Cortex of kidney (tissue), 1 donor: ENCODE measurements at places on chromosomes 4 and X.

DNA sequence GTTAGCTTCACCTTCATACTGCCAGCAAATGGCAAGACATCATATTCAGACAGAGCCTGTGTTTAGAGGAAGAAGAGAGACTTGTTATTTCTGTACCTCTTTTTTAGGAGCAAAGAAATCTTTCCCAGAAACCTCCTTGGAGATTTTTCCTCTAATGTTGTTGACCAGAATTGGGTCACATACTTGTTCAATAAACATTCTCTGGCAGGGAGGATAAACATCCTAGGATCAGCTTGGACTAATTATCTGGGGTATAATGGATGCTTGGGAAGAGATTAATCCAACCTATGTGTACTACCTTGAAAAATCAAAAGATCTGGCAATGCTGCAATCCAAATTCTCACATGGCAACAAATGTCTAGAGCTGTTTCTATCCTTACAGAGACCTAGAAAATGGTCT, 8.4 kb upstream of the PRSS12 start:
- DNase-seq = no peak

DNA sequence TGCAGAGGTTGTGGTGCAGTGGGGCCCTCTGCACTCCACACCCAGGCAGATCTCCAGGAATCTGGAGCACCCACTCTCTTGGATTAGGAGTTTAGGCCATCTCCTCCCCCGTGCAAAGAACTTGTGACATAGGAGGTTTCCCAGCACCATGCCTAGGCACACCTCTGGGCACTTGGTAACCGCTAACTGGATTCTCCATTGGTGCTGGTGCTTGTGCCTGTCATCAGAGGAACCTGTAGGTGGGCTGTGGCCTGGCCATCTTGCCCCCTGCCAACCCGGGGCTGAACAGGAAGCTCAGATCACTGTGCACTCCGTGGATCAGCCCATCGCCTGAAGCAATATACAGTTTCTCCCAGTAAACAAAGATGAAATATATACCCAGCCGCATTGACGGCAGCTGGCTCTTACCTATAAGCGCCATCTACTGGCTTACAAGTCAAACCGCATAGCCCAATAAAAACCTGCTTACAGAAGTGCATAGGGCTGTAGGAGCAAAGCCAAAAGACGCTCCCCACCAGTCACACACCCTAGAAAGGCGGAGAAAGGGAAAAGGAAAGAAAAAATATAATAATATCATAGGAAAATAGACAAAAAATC, 19.1 kb upstream of the TEX13B start:
- no peak for DNase-seq

GRCh38 chr4:2172161-2172560, 69.8 kb downstream of the HAUS3 start:
- DNase-seq = no peak

GRCh38 chr4:40897557-40898203, 147.9 kb downstream of the NSUN7 start:
- no peak for DNase-seq

- no peak for DNase-seq
Observed at GRCh38 chrX:38055170-38055847, 49.0 kb downstream of the SYTL5 start.

GRCh38 chr4:3712936-3713335, 53.2 kb upstream of the ADRA2C start:
- no peak for DNase-seq

DNA sequence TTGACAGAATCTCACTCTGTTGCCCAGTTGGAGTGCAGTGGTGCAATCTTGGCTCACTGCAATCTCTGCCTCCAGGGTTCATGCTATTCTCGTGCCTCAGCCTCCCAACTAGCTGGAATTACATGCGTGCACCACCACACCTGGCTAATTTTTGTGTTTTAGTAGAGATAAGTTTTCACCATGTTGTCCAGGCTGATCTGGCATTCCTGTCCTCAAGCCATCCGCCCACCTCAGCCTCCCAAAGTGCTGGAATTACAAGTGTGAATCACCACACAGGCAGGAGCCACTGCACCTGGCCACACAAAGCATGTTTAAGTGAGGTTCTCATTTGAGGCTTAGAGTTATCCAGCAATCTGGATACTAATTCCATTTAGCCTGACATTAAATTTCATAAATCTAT, 180.9 kb upstream of the GRID2 start:
- DNase-seq = no peak

- DNase-seq = no peak
Observed at GRCh38 chr4:1113311-1114009, at the start of gene RNF212. RNF212 (minus strand) TSS chr4:1113564; CDS start chr4:1113464, 100 bp downstream.

- DNase-seq = no peak
Observed at GRCh38 chr4:7771056-7771455, 168.6 kb downstream of the AFAP1 start.
